Hair follicular keratinocyte (primary cell): ENCODE measurements at places on chromosomes 12 and 14. TPM values are rescaled to one million over a fixed set of nuclear protein-coding genes. Genes with fewer than 3 reads are reported as not detected.

The ATL1 gene
- 2.6 and 15.1 TPM in 2 replicates for total RNA-seq

The IFNG-AS1 gene
- not detected in 2 replicates for total RNA-seq

The FGF6 gene
- total RNA-seq = not detected in 2 replicates

The VPS37B gene
- 53.7 and 59.2 TPM in 2 replicates for total RNA-seq

The LRP1-AS gene
- not detected in 2 replicates for total RNA-seq

The SLC38A4 gene
- 0.27 and 0.31 TPM in 2 replicates for total RNA-seq

The NGB gene
- total RNA-seq = not detected in 2 replicates

The BBOF1 gene
- total RNA-seq = 0.47 and 1.9 TPM in 2 replicates

The PTPRQ gene
- not detected in 2 replicates for total RNA-seq

The FAM181A gene
- 0.80 TPM in 1 of 2 replicates, not detected in the other for total RNA-seq

The DACT1 gene
- total RNA-seq = under 0.01 TPM in 1 of 2 replicates, not detected in the other
